ENCODE measurements at places on chromosomes 3 and 15.

GRCh38 chr15:79878078-79878705, 18.6 kb downstream of the MTHFS start:
- DNase-seq = no peak

- DNase-seq = no peak
Measured at GRCh38 chr3:125072301-125072700, 16.5 kb upstream of the HEG1 start.

- DNase-seq = no peak
Measured at GRCh38 chr15:27833178-27833577, 265.9 kb downstream of the OCA2 start.

DNA sequence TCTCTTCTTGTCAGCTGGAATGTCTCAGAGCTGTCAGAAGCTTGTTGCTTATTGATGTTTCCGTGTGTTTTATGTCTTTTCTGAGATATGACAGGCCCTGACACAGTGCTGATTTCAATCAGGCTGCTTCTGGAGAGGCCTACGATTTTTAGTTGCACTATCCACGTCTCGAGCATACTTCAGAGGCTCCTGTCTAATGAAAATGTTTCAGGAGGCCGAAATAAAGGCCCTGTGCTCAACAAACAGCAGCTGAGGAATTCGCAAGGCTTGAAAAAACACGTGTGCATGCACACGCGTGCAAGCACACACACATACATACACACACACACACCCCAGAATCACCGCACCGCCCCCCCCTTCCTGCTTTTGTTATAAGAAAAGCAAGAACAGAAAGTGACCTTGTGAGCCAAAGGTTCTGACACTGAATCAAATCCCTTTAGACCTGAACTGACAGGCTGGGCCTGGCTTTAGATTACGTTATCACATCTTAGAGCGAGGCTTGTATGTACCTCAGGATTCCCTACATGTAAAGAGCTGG, 296.6 kb downstream of the NR2F2 start:
- DNase-seq = peak; percentile 4

DNA sequence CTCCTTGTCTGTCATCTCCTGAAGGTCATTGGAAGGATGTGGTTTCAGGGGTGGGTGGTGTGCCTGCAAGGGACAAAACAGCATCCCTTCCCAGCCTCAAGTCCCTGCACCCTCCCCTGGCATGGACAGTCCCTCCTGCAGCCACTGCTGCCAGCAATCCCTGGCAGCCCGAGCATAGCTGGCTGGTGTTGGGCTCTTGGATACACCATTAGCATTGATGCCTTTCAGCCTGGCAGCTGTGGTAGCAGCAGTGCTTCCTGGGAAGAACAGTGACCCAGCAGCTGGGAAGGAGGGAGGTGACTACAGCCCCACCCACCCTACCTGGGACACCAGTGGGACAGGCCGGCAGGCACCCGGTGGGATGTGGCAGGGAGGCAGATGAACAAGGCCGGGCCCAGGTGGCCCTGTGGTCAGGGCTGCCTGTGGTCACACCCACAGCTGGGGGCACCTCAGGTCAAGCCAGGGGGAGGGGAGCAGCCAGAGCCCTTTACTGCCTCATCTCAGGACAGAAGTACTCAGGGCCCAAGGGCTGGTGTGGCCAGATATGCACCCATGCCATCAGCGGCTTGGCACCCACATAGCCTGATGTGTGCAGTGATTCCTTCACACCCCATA, 32.9 kb upstream of the TMEM115 start:
- DNase-seq = no peak

DNA sequence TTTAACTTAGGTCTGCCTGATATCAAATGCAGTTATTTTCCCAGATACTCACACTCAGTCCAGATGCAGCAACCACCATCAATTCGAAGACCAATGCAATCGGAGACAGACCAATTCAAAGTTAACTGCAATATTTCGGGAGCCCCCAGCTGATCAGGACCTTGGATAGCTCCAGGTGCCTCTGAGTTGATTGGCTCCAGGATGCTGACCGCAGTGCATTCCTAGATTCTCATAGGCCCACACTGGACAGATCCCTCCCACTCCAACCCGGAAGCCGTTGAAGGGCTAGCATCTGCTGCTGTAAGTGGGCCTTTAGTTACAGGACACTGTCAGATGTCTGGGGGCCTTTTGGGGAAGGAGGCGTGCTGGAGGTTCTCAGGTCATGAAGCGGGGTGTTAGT, 89.5 kb upstream of the ATP2B2 start:
- DNase-seq = peak; percentile 75

DNA sequence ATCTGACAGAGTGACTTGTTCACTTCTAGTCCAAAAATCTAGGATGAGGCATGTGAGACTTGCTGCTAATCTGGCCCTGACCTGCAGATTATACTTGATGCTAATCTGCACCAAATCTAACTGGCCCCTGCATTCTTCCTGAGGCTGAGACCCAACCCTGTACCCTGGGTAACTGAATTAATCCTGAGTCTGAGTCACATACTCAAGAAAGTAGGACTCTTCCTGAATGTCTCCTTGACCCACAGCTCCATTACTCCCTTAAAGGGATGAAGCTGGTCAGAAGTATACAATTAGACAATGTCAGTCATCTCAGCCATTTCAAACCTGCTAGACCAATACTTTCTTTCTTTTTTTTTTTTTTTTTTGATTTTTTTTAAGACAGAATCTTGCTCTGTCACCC, 25.5 kb downstream of the PTPN9 start:
- DNase-seq = no peak

DNA sequence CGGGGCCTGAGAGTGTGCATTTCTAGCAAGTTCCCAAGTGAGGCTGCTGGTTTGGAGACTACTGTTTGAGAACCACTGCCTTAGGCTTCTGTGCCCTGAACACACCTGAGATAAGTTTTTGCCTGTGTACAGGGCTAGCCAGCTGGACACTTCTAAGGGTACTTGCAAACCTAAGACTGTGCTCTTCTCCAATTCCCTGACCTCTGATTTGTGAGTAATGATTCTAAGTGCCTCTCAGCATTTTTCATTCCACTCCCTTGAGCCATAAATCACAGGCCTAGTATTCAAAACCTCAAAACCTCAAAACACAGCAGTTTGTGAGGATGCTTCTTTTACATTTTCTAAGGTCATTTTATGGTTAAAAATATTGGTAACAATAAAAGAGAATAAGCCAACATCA, 148.4 kb downstream of the CHST2 start:
- DNase-seq = no peak

DNA sequence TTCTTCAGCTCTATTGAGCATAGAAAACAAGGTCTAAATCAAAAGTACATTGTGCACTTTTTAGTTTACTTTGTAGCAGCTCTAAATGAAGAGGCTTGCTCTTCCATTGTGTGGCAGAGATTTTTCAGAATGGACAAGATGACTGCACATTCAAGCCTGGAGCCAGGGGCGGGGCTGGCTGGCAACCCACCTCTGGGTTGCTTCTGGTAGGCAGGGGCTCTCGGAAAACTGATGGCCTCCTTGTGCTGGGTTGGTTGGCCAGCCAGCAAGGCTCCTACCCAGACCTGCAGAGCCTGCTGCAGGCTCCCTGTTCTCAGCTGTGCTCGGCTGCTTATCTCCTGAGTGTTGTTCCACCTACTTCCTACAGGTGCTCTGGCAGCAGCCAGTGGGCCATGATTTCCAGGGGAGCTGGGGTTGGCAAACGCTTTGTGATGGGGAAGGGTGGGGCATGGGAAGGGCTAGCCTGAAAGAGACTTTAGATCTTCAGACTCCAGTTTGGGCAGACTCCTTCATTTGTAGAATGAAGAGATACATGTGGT, 8.8 kb downstream of the BSN start:
- no peak for DNase-seq

DNA sequence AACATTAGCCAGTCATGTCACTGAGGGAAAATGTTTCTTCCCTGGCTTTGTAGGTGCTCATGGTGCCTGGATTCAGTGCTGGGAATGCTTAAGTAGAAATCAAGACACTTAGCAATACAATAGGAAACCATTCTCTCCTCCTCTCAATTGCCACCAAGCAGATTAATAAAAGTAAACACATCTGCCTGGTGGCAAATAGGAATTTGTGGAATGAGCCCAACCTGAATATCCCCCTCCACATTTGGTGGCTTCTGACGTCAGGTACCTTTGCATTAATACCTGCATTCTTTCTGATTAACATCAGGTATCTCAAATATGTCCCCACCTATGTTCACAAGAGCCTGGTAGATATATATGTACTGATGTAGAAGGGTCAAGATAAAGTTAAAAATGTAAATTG, 42.7 kb downstream of the PPP2R3A start:
- no peak for DNase-seq

- DNase-seq = no peak
Measured at GRCh38 chr3:121269389-121269788, 276.4 kb downstream of the POLQ start.

DNA sequence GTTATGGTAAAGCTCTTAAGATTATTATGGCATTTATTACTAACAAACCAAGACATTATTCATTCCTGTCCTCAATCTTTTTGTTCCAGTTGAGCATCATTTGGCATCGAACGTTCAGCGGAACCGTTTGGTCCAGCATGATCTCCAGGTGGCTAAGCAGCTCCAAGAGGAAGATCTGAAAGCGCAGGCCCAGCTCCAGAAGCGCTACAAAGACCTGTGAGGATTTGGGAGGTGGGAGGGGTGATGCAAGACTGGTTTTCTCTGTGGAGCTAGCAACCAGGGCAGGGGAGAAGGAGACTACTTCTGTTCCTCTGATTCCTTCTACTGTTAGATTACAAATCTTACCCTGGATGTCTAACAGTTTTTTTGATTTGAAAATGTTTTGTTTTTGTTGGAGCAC, 27.6 kb upstream of the UTS2B start:
- no peak for DNase-seq

DNA sequence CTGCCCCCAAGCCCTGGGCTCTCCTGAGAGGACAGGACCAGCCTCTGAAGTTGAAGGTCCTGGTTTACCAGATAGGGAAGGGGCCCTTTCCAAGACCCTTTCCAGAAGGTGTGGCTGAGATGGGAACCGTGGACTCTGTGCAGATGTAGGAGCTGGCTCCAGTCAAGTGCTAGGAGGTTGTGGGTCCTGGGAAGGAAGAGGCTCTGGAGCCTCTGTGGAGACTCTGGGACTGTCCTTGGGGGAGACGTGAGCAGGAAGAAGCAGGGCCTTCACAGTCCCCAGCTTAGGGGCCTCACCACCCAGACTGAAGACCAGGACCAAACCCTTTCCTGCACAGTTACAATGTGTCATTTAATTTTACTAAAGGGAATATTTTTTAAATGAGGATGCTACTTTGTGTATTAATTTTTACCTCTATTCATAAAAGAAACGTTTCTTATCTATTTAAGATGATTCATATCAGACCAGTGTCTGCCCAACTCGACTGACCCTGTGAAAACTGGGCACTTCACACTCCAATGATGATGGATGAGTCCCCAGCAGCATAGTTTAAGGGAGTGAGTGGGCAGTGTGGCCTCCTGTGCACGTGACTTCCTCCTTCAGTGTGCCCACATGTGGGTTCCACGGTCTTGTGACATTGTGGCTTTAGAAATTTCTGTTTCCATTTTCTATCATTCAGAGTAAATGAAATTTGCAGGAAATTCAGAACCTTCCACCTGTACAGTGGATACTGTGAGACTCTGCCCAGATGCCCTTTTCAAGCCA, 10.9 kb downstream of the CCR5AS start:
- DNase-seq = no peak

DNA sequence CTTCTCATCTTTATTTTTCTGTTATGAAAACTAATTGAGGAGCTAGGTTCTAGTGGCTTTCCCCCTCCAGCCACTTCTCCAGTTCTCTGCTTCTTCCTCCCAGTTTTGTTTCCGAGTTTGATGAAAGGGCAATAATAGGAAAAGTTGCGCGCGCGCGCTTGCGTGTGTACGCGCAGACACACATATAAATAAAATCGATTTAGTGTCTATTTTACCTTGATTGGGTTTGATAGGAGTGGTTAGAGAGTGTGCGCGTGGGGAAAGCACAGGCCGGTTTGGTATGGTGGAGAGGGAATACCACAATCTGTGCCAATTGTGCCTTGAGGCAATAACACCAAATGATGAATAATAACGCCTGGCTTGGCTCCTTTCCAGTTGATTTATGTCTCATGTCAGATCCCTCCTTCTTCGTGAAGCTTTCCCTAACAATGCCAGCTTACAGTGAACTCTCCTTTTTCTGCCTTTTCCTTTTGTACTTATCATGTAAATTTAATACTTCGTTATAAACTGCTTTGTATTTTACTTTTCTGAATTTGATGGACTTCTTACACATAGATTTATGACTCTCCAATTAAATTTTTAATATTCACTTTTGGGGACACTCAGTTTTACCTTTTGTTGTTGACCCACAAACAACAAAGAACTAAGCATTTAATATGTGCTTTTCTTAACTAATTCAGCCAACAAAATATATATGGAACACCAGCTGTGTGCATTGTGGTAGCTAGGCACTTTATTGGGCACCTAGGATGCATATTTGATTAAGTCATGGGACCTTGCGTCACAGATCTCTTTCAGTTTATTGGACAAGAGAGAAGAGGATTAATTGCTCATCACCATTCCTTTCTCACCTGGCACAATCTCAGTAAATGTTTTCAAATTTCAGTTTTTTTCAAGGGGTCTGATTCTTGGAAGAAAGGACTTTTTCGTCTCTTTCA, 1.7 kb downstream of the TIPARP start:
- DNase-seq = peak; percentile 35

DNA sequence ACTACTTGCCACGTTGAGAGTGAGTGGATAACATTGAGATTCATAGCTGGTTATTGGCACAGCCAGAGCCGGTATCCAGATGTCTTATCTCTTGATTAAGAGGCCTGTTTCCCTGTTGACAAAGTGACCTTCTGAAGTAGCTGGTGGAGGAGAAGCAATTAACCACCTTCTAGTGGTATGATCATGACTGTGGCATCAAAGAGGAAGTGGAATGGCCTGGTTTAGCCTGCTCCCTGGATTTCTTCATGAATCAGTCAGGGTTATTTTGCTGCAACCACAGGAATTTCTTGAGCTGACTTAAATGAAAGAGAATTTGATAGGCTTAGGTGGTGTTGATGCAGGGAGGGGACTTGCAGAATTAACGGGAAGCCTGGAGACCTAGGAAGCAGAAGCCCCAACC, 398.3 kb downstream of the MFSD1 start:
- no peak for DNase-seq

DNA sequence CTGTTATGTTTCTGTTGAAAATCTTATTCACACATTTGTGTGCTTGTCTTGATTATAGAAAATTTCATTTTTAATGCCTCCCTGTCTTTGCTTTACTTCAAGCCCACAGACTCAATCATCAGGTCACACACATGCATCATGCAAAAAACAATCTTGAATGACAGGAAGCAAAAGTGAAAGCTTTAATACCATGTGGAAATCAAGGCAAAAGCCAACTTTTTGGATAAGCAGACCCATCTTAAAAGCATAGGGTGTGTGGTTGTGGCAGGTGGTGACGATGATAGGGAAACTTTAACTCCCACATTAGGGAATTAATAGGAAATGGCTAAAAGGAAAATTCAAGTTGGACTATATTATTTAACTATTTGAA, 155.9 kb upstream of the EOMES start:
- DNase-seq = no peak

DNA sequence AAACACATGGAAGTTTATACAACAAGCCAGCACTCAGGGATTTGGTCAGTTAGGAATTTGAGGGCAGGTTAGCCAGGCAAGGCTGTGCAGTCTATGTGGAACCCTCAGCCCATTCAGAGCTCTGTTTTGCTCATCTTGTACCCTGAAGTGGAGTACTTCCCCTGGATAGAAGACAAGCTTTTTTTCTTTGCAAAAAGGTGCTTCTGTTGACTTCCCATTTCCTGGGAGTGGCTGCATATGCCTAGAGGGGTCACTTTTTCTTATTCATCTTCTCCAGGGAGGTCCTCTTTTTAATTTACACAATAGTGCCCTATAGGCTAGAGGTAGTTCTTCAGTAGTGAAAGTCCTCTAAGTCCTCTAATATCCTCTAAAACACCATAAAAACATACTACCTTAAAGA, 225.0 kb upstream of the P2RY1 start:
- no peak for DNase-seq

GRCh38 chr3:150180334-150180733, 209.6 kb upstream of the PFN2 start:
- no peak for DNase-seq

Measured in muscle of arm (tissue), 14 donors.